ENCODE measurements at places on chromosomes 1 and 21. TPM values are rescaled to one million over a fixed set of nuclear protein-coding genes. Genes with fewer than 3 reads are reported as not detected.

The ADAMTS4 gene
- total RNA-seq, result 171 TPM

The GPR61 gene
- not detected for total RNA-seq

The DCST1 gene
- total RNA-seq, result not detected

The CYB5RL gene
- 9.0 TPM for total RNA-seq

The FAM72D gene
- not detected for total RNA-seq

The CD1D gene
- 2.4 TPM for total RNA-seq

The SPOCD1 gene
- total RNA-seq, result 6.6 TPM

The COL18A1 gene
- 507 TPM for total RNA-seq

The PRAMEF18 gene
- total RNA-seq, result not detected

The NMNAT2 gene
- total RNA-seq, result 0.68 TPM

The CNR2 gene
- total RNA-seq, result not detected

The GJA8 gene
- not detected for total RNA-seq

The HSPA6 gene
- 11.9 TPM for total RNA-seq

The BRDT gene
- not detected for total RNA-seq

The TARDBP gene
- total RNA-seq, result 57.3 TPM

The SHC1 gene
- 129 TPM for total RNA-seq

The SETD4 gene
- 18.3 TPM for total RNA-seq

The AHDC1 gene
- 55.4 TPM for total RNA-seq

The HENMT1 gene
- total RNA-seq, result 7.9 TPM

The KIF26B gene
- 0.14 TPM for total RNA-seq

The CASZ1 gene
- total RNA-seq, result 27.9 TPM

The CFAP141 gene
- total RNA-seq, result not detected

The ADGRL2 gene
- 53.3 TPM for total RNA-seq

The FMO3 gene
- 4.2 TPM for total RNA-seq

The RNASEL gene
- total RNA-seq, result 5.9 TPM

The LCE1F gene
- total RNA-seq, result not detected

The MRTO4 gene
- 29.6 TPM for total RNA-seq

The C1QC gene
- total RNA-seq, result 241 TPM

The SLC6A17 gene
- 0.14 TPM for total RNA-seq

The IFI16 gene
- 65.4 TPM for total RNA-seq

The ATP6V1G3 gene
- total RNA-seq, result not detected

The SLAMF6 gene
- total RNA-seq, result 1.2 TPM

The ADGRB2 gene
- 1.5 TPM for total RNA-seq

The FAM229A gene
- total RNA-seq, result 11.8 TPM

The PROK1 gene
- 0.27 TPM for total RNA-seq

The PLD5 gene
- 12.2 TPM for total RNA-seq

The KCNH1 gene
- total RNA-seq, result 0.21 TPM

The CELA2A gene
- not detected for total RNA-seq

The GBP4 gene
- total RNA-seq, result 20.2 TPM

The AGMAT gene
- not detected for total RNA-seq

The TMEM82 gene
- not detected for total RNA-seq

The NTMT2 gene
- total RNA-seq, result not detected

The CASQ2 gene
- 6.6 TPM for total RNA-seq

The NOS1AP gene
- 6.3 TPM for total RNA-seq

The S100A9 gene
- total RNA-seq, result 478 TPM

The CHODL gene
- total RNA-seq, result 1.5 TPM

The ARTN gene
- 3.8 TPM for total RNA-seq

The G0S2 gene
- total RNA-seq, result 11.0 TPM

The C1orf116 gene
- 1.3 TPM for total RNA-seq

The C8B gene
- total RNA-seq, result not detected
